ENCODE measurements at places on chromosomes 3 and 15. TPM values are rescaled to one million over a fixed set of nuclear protein-coding genes. Genes with fewer than 3 reads are reported as not detected.

GRCh38 chr3:114855839-114856238 is 291.2 kb downstream of the ZBTB20 start:
- DNase-seq, result no peak

DNA sequence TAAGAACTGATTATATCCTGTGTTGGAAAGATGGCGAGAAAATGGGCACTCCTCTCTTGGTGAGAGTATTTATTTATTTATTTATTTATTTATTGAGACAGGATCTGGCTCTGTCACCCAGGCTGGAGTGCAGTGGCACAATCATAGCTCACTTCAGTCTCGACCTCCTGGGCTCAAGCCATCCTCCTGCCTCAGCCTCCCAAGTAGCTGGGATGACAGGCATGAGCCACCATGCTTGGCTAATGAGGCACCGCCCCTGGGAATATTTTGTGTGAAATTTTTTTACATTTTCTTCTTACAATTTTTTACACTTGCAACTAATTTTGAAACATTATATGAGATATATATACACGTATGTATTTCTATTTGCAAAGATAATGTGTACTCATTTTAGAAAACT is 150.5 kb upstream of the PRR20G start:
- no peak for DNase-seq

BNC1 gene
- polyA plus RNA-seq, result 0.22 TPM

PLXNB1 gene
- 180 TPM for polyA plus RNA-seq

GRCh38 chr15:60102748-60103147 is 98.6 kb downstream of the FOXB1 start:
- DNase-seq, result no peak

GRCh38 chr15:40081691-40082194 is 26.9 kb downstream of the BMF start:
- peak; percentile 77 for DNase-seq

GRCh38 chr15:67884514-67885174 is 44.8 kb upstream of the RNU6-1 start:
- peak; percentile 60 for DNase-seq

DNA sequence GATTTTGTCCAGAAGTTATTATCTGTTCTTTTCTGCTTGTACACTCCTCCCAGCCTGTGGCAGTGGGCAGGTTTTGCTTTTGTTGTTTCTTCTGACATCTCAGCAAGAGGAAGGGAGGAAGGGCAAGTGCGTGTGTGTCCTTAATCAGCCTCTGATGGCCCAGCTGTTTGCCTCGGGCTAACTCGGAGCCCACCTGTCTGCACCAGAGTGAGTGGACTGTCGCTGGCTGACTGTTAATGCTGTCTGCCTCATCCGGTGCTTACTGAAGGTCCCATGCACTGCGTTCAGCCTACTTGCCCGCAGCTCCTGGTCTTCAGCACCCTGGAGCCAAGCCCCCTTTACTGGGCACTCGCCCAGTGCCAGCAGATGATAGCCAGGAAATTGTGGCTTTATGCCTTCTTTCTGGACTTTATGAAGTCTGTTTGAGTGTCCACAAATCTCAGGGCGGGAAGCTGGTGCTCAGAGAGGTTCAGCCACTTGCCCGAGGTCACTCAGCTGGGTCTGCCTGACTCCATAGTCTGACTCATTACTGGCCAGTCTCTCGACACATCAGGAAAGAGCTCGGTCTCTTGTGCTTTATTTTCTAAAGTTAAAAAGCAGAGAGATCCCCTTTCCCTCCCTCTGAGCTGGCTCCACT is 89.5 kb downstream of the CHRNA7 start:
- no peak for DNase-seq

- DNase-seq, result no peak
Measured at GRCh38 chr3:172021859-172022258, 17.5 kb upstream of the FNDC3B start.

GRCh38 chr3:134427400-134428111 is 53.3 kb upstream of the AMOTL2 start:
- no peak for DNase-seq

- DNase-seq, result no peak
Measured at GRCh38 chr15:101501703-101502373, 12.3 kb upstream of the PCSK6 start.

- DNase-seq, result no peak
Measured at GRCh38 chr15:31811641-31812040, 218.7 kb upstream of the CHRNA7 start.

- DNase-seq, result no peak
Measured at GRCh38 chr3:43307226-43307625, 20.9 kb downstream of the SNRK start.

GRCh38 chr3:12230406-12230805 is 58.5 kb upstream of the PPARG start:
- no peak for DNase-seq

DNA sequence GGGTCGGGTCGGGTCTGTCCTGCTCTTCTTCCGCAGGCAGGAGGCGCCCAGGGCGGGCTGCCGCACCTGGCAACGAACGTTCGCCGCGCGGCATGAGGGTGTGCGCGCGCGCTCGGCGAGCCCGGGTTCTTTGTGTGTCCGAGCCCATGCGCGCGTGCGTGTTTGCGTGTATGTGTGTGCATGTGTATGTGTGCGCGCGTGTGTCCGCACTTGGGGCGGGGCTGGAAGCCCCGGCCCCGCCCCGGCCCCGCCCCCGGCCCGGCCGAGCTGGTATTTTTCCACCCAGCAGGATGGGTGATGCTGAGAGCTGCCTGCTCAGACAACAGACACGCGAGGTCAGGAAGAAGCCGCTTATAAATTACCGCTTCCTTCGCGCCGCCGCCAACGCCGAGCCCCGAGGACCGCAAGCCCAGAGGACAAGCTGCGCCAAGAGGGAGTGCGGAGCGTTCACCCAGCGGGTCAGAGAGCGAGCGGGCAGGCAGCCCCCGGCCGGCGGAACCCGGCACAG is at the start of gene SLC6A6:
Gene SLC6A6, plus strand, starts transcription at position 303 of the 508 bp plus-strand sequence. CDS start 41,029 bp downstream, outside the sequence.
- DNase-seq, result peak; percentile 85

DNA sequence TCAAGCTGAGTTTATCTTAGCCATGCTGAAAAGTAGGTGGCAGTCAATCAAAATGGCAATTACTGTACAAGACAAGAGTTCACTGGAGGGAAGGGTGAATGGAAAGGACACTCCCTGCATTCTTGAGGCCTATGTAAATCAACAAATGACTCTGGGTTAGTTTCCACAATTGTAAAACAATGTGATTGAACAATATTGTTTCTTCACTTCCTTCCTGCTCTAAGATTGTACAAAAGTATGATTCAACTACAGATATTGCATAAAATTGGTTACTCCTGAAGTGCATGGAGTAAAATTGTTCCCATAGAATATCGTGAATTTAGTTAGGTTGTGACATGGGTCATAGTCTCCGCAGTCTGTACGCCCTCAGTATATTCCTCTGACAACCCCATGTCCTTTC is 277.6 kb downstream of the LPP start:
- no peak for DNase-seq

DNA sequence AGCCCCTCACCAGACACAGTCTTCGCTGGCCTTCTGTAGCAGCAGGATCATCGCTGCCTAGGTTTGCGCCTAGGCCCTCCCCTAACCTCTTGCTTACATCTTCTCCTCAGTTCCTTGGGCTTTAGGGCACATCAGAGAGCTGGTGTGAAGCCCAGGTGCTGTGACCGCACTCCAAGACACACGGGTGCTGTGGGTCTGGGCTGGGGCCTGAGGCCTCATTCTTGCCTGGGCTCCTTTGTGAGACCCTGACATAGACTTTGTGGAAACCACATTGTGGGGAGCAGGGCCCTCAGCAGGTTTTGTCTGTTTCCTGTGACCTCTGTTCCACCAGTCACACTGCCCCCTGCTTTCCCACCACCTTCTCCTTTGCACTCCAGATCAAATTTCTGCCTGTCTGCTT is 8.0 kb downstream of the AMIGO3 start:
- no peak for DNase-seq

GRCh38 chr3:13051581-13051980 is 21.6 kb downstream of the IQSEC1 start:
- no peak for DNase-seq

NPAP1 gene
- polyA plus RNA-seq, result 0.27 TPM

- DNase-seq, result no peak
Measured at GRCh38 chr3:32455609-32456428, 46.8 kb downstream of the CMTM6 start.

MED12L gene
- polyA plus RNA-seq, result 2.0 TPM

SLC28A2 gene
- 0.37 TPM for polyA plus RNA-seq

GRCh38 chr3:141412087-141412935 is 44.0 kb downstream of the ZBTB38 start:
- no peak for DNase-seq
